ENCODE measurements at places on chromosomes 1 and 21. TPM values are rescaled to one million over a fixed set of nuclear protein-coding genes. Genes with fewer than 3 reads are reported as not detected.

- DNase-seq: no peak
These were observed 71.6 kb upstream of the CSF3R start for GRCh38 chr1:36554323-36554628.

The CLDN17 gene
- total RNA-seq: not detected

DNA sequence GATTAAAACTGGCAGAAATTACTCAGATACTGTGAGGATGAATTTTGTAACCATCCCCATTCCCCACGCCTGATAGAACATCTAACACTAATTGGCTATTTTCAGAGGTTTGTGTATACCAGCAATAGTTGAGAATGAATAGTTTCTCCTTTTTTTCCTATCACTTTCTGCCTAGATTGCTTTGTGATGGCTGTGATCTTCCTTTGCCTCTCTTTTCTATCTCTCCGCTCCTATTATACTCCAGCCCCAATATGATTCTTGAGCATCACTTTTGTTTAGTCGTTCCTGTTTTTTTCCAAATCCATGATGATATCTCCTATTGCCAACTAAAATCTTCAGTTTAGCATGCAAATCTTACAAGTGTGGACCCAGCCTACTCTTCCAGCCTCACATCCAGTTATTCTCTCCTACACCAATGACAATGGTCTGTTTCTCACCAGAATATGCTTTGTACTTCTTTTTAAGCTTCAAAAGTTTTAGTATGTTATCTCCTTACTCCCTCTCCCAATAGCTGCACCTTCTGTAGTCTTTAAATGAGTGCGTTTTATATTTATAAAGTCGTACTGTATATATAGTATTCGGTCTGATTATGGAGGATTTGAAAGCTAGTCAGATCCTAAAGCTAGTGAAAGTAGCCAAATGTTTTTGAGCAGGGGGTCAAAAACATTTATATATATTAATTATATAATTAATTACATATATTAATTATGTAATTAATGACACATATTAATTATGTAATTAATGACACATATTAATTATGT is 25.2 kb downstream of the MAGI3 start:
- DNase-seq: no peak

GRCh38 chr1:87150143-87150542 is 178.5 kb upstream of the LMO4 start:
- DNase-seq: no peak

DNA sequence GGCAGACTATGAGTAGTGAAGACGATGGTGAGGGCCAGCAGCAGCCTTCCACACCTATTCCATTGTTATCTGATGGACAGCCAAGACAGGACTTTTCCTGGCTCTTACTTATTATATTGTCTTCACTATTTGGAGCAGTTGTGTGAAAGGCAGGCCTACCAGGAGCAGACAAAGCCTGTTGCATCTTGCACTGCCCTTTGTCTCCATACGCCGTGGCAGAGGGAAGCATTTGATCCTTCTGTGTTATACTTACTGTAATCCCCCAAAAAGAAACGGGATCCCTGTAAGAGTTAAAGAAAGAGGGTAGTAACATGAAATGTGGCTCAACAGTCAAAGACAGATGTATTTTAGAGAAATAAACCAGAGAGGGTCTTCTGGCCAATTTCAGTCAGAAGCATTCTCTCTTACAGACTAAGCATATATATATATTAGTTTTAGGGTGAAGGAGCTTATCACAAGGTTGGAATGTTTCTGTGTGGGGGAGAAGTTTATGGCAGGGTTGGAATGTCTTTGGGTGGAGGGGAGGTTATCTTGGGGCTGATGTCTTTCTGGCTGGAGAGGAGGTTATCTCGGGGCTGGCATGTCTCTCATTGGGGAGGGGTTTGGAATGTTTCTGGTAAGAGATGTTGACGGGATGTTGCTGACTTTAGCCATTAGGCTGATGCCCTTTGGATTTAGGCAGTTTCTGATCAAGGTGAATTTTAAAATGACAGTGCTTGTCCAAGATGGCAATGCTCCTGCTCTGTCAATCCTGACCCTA is 23.4 kb upstream of the HSD3B1 start:
- no peak for DNase-seq

DNA sequence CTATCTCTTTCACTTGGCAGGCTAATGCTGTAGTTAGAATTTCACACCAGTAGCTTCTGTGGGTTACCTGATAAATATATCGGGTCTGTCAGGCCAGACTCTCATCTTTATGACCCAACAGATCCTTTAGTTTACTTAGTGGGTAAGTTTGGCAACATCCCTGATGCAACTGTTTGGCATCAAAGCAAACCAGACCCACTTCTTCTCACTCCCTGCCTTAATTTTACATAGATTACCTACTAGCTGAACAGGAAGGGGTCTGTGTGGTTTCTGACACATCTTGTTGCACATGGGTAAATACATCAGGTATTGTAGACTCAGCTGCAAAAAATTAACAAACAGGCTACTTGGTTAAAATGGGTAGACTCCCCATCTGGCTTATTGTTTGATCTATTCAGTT is 3.2 kb upstream of the GUK1 start:
- DNase-seq: no peak

DNA sequence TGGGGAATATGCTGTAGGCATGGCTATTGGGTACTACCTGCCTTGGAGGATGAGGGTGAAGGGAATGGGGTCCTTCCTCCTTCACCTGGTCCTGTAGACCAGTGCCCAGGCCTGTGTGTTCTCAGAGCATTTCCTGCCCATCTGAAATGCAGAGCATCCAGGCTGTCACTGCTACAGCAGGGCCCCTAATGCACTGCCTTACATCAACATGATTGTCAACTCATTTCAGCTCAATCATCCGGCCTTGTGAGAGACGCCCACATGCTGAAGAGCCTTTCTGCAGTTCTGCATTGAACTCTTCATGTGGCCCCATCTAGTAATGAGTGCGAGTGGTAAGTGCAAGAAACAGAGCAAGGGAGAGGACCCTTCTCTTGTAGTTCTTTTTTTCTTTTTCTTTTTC is 39.8 kb upstream of the SRP9 start:
- DNase-seq: no peak

GRCh38 chr1:224734261-224734935 is 118.3 kb downstream of the CNIH3 start:
- DNase-seq: no peak

DNA sequence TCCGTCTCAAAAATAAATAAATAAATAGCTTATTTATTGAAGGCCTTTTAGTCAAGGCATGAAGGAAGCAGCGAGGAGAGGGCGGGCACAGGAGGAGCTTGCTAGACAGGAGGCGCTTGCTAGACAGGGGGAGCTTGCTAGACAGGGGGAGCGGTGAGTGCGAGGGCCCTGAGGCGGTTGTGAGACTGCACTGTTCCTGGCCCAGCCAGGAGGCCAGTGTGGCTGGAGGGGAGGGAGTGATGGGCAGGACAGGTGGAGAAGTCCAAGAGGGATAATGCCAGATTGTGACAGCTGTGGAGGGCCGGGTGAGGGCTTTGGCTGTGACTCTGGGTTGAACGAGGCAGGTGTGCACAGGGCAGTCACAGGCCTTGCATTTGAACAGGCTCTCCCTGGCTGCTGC is 18.2 kb downstream of the KIF17 start:
- DNase-seq: no peak

DNA sequence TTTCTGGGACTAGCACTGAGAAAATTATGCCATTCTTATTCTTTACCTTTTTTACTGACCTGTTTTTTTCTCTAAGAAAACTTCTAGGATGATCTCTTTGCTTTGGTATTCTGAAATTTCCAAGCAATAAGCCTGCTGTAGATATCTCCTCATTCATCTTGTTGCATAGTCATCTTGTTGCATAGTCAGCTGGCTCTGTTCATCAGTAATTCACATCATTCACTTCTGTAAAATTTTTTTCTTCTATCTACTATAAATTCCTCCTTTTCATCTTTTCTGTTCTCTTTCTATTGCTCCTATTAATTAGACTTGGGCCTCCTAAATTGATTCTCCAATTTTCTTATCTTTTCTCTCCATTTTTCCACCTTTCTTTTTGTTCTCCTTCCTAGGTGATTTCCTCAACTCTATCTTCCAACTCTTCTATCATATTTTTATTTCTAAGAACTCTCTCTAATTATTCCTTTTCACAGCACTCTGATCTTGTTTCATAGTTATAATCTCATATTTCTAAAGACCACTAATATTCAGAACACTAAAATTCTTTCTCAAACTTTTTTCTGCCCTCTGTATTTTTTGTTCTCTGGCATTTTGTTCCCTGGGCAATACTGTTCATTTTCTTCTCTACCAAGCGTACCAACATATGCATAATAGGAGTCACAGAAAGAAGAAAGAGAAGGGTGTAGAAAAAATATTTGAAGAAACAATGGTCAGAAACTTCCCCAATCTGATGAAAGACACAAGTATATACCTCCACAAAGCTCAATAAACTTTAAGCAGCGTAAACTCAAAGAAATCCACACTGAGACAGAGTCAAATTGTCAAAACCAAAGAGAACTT is 17.7 kb downstream of the TUT4 start:
- no peak for DNase-seq

The NUDT4B gene
- total RNA-seq: 0.33 TPM

- no peak for DNase-seq
These were observed 160.5 kb downstream of the PDE4B start for GRCh38 chr1:65953170-65953569.

GRCh38 chr21:41888749-41889376 is 9.7 kb upstream of the PRDM15 start:
- DNase-seq: no peak

- DNase-seq: no peak
These were observed 39.8 kb upstream of the SELENON start for GRCh38 chr1:25760122-25760719.

- no peak for DNase-seq
These were observed 288.7 kb downstream of the SPATA17 start for GRCh38 chr1:217919683-217920388.

The CFHR2 gene
- 295 TPM for total RNA-seq

DNA sequence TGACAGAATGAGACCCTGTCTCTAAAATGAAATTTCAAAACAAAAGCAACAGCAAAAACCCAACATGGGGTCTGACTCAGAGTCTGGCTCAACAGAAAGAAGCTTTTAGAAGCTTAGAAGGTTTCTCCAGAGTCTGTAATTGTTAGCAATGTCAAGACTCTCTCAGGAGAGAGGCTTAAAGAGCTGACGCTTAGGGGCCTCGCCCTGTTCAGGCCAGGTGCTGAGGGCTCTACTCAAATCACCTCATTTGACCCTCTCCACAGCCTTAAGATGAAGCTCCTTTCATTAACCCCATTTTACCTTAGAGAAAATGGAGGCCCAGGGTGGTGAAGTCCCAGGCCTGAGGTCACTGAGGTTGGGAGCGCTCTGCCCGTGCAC is 5.3 kb upstream of the KIF17 start:
- DNase-seq: no peak

DNA sequence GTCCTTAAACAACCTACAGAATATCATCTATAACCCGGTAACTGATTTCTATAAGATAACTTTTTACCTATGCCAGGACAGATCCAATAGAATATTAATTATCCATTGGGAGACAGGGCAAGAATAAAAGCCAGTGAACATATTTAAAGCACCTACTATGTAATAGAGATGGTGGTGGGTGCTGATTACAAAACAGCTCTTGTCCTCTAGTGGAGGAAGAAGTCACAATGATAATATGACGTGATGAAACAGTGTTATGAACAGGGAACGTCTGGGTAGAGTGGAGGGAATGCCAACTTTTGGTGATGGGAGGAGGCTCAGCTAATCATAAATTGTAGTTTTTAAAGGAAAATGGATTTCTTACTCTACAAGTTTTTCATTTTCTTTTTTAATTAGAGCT is 2.3 kb downstream of the LGALS8 start:
- no peak for DNase-seq

DNA sequence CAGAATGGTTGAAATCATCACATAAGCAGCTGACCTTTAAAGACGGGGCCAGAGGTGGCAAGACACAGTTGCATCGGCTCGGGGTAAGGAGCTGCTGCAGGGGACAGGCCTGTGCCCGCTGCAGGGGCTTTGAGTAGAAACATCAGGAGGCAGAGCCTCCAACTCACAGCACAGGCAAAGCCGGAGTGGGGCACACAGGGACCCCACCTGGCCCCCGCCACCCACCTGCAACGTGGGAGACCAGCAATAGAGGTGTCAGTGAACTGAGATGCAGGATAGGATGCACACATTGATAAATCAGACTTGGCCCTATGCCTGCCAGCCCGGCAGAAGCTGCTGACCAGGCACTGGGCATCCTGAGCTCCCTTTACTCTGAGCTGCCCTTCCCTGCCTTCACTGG is 257.2 kb downstream of the NPHP4 start:
- no peak for DNase-seq

DNA sequence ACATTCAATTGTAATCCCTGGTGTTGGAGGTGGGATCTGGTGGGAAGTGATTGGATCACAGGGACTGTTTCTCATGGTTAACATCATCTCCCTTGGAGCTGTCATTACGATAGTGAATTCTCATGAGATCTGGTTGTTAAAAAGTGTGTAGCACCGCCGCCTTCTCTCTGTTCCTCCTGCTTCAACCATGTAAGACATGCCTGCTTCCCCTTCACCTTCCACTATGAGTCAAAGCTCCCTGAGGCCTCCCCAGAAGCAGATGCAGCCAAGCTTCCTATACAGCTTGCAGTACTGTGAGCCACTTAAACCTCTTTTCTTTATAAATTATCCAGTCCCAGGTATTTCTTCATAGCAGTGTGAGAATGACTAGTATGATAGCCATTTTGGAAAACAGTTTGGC is 30.1 kb upstream of the TRIM62 start:
- no peak for DNase-seq

DNA sequence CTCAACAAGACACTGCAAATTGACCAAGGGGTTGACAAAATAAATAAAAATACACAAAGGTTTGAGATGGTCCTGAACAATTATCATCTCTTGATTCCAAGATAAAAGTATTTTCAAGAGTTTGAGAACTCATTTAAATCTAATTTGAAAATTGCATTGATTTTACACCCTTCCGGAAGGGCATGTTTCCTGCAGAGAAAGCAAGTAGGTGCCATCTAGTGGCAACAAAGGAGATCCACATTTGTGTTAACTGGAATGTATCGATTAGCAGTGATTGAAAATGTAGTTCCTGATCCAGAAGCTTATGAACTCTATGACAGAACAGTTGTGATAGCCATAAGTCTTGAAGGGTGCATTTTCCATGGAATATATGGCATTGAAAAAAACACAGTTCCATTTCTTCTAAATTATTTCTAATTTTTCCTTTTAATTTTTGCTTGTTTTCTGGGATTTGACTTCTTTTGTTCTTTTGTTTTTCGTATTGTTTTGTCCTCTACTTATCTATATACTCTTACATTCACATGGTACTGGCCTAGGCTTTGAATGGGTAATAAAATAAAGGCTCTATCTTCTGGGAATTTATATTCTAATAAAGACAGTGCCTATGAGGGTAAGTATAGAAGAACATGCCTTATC is 143.7 kb downstream of the DNM3 start:
- no peak for DNase-seq

The CTXND2 gene
- not detected for total RNA-seq

All from left lobe of liver (tissue), 2 donors.